ENCODE measurements at places on chromosomes 5 and 9.

DNA sequence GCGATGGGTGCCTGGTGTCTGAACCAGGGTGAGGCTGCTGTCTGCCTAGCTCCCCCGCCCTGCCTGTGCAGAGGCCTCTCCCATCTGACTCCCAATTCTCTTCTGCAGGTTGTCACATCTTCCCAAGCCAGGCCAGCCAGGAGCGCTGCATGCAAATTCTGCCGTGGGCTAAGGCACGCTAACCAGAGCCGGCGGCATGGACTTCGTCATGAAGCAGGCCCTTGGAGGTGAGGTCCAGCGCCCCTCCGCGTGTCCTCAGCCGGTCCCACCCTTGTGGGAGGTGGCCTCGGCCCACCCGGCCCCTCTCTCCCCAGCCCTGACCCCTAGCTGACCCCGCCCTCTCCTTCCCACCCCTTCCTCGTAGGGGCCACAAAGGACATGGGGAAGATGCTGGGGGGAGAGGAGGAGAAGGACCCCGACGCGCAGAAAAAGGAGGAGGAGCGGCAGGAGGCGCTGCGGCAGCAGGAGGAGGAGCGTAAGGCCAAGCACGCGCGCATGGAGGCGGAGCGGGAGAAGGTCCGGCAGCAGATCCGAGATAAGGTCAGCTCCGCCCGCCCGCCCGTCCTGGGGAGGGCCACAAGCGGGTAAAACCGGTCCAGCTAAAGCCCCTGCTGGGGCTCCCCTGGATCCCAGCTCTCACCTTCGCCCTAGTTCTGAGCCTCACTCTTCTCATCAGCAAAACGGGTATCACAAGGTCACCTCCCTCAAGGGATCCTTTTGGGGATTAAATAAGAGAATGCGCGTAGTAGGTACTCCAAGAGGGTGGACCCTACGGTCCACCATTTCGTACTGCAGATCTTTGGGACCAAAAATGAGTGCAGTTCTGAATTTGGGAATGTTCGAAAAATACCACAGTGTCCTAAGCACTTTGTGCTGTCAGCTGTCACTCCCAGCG is 7.4 kb downstream of the CPLX2 start:
- DNase-seq, result no peak

- DNase-seq, result no peak
These were observed 37.9 kb downstream of the NRG2 start for GRCh38 chr5:140005145-140005591.

DNA sequence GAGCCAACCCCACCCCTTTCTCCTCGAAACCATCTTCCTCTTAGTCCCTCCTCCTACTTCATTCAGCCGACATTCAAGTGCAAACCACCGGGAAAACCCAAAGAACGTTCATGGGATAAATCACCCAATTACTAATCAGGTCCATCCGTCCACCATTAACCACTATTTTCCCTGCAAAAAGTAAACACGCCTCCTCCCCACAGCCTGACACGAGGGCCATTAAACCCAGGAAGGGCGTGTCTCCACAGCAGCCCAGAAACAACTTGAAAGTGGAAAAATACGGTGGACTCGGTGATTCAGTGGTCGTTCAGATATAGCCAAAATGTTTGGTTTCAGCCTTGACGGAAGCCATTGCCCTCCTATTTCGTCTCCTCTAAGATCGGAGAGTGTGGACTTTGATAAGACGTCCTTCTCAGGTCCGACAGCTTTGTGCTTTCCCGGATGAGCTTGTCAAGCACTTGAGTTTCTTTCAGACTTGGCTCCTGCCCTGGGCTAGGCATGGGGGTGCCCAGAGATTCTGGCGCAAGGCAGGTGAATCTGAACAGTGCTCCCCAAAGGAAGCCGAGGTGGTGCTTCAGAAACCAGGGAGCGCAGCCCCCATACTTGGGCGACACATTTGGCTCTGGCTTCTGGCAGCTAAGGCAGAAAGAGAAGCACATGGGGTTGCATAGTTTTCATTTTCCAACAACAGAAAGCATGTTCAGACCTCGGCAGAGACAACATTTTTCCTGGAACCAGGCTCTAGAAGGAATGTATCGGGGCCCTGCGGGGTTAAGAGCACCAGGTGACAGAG is 56.6 kb downstream of the SMIM23 start:
- DNase-seq, result no peak

GRCh38 chr9:19408316-19408692 is 505 bp upstream of the ACER2 start:
- peak; percentile 10 for DNase-seq

GRCh38 chr9:87599901-87600610 is 102.4 kb downstream of the DAPK1 start:
- DNase-seq, result no peak

DNA sequence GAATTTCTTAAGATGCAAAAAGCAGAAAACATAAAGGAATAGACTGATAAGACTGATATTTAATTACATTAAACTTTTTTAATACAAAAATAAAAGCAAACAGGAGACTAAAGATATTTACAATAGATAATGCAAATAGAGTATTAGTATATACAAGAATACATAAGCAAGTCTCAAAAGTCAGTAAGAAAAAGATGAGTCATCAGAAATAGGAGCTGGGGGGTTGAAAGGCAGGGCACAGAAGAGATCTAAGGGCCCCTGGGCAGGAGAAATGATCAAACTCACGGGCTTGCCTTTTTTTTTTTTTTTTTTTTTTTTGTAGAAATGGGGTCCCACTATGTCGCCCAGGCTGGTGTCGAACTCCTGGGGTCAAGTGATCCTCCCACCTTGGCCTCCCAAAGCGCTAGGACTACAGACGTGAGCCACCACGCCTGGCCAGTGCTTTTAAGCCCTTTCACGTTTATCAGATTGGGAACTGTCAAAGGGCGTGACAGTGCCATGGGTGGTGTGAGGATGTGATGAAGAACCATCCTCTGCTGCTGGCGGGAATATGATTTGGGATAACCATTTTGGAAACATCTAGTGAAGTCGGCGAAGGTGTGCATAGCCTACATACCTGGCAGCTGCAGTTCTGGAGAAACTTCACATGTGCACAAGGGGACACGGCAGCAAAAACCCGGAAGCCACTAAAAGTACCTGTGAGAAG is 126.1 kb downstream of the CACNA1B start:
- no peak for DNase-seq

DNA sequence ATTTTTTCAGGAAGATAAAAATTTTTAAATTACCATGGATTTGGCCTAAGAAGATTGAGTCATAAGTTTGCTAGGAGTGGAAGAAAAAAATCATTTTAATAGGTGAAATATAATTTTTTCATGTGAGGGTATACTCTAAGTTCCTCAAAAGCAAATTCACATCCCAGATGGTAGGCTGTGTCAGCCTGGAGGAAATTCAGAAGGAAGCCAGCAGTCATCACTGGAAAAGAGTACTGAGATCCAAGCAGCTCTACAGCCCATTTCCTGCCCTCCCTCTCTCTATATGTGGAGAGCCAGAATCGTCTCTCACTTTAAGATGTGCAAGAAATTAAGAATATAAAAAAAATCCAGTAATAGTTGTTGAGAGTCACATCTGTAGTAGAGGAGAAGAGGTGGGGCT is 126.5 kb upstream of the CDH18 start:
- DNase-seq, result no peak

DNA sequence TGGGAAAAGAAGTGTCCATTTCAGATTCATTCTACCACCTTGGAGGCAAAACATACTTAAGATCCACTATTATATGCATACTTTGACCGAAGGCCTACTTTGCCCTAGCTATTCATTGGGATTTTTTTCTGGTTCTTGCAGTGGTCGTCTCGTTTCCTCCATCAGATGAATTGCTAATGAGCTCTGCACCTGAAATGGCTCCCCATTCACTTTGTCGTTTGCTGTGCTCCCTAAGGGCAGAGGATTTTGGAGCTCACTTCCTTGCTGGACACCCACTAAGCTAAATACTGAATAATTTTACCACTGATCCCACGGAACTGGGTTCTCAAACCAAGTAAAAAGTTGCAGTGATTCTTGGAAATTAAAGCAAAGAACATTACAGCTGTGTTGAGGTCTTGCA is 1.9 kb downstream of the KDM3B start:
- DNase-seq, result no peak

DNA sequence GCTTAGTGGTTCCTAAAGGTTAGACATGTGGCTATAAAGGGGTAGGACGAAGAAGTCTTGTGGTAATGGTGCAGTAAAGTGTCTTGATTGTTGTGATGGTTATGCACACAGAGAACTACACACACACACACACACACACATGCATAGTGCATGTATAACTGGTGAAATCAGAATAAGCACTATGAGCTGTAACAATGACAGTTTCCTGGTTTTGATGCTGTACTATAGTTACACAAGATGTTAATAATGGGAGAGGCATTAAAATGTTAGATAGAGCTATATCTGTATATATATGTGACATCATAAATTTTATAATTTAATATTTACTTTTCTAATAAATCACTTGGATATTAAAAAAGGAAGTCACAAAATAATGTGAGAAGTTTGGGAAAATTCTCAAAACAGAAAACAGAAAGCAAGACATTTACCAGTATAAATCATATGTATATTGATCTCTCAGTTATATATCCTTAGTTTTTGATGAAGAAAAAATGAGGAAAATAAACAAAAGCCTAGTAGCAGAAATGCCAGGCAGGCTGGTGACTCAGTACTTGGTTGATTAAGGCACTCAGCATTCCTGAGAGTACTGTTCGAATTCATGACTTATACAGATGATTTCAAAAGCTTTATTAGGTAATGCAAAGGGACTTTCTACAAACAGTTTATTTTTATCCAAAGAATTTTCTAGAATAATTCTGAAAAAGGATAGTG is 350.5 kb upstream of the DAB2 start:
- DNase-seq, result no peak

DNA sequence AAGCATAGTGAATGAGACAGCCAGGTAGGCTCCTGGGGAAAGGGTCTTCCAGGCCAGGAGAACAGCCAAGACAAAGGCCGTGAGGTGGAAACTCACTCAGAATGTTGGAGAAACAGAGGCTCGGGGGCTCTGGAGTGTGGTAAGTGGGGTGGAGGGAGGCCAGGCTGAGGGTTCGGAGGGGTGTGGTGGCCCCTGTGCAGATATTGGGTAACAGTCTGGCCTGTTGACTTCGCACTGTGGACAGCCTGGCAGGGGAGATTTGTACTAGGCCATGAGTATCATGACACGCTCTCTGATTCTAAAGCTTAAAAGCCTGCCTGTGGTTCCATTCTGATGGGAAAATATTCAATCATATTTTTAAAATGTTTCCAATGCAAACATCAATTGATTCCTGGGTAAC is 239.3 kb downstream of the GADD45G start:
- no peak for DNase-seq

DNA sequence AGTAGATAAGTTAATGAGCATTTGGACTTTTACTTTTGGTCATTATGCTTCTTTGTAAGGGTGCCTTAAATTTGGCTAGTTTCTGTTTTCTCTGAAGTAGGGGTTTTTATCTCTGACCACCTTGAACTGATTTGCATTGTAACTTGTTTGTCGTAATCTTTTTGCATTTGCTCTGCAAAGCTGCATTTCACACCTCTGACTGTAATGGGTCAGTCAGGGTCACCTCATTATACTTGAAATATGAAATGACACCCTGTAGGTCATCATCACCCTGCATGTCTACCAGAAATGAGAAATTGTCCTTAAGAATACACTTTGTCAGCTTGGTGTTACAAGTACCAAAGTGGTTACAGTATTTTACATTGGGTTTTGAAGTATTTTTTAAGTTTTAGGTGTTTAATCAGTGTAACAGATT is 74.0 kb downstream of the KCNN2 start:
- no peak for DNase-seq
